ENCODE measurements at places on chromosomes 13 and 19. TPM values are rescaled to one million over a fixed set of nuclear protein-coding genes. Genes with fewer than 3 reads are reported as not detected.

JOSD2 gene
- 40.7 TPM for total RNA-seq

IRGQ gene
- total RNA-seq, result 23.5 TPM

ZNF699 gene
- total RNA-seq, result 6.8 TPM

CGB2 gene
- not detected for total RNA-seq

ATP1A3 gene
- under 0.01 TPM for total RNA-seq

- no peaks in the 10 kb centered on the region for H3K36me3 ChIP-seq
- no peak overlapping the region for H3K4me3 ChIP-seq
- no peak for DNase-seq
Observed at GRCh38 chr13:105961438-105961837, 574.0 kb downstream of the EFNB2 start.

DNA sequence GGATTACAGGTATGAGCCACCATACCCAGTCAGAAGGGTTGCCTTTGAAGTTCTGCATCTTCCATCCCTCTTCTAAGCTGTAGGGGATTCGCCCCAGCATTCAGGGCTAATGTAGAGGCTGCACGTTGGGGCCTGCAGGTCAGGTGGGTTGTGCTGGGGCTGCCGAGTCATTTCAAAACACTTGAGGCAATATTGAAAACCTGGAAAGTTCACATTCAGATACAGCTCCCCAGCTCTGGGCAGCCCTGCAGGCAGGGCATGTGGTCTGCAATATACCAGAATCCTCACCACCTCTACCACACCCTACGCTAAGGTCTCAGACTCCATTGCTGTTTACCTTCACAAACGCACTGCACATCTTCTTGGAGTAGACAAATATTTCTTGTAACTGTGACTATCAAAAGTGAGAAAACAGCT lies 24.6 kb downstream of the CCNE1 start:
- no peaks in the 10 kb centered on the region for H3K36me3 ChIP-seq
- H3K4me3 ChIP-seq, result no peak overlapping the region
- no peak for DNase-seq
- H3K27me3 ChIP-seq, result no peaks in the 10 kb centered on the region
- H3K4me1 ChIP-seq, result no peaks in the 10 kb centered on the region
- H3K27ac ChIP-seq, result no peak overlapping the region

DNA sequence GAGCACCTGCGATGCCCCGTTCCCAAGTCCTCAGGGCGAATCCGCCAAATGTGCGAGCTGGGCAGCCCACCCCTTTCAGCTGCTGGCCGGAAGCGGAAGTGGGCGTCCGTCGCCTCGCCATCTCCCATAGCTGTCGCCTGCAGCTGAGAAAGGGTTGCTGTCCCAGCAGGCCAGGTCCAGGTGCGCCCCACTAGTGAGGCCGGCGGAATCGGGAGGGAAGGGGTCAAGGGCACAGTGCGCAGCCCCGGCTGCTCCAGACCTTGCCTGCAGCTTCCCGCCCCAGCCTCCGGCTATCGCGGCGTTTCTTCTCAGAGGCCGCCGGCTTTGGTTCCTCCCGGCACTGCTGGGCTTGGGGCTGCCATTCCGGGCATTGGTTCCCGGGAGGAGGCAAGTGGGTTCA lies at the start of gene ZNF177:
ZNF177 (plus strand) TSS at position 109 of the 400 bp plus-strand sequence. CDS start 15,299 bp downstream, outside the sequence.
- peaks cover 5% of the 10 kb centered on the region for H3K36me3 ChIP-seq
- H3K4me3 ChIP-seq, result no peak within 1 kb of the TSS
- no peak within 1 kb of the TSS for H3K27ac ChIP-seq
- H3K27me3 ChIP-seq, result no peaks in the 10 kb centered on the region

Data from upper lobe of left lung (tissue), 6 donors.